Left kidney (tissue), 8 donors: ENCODE measurements at places on chromosomes 6 and 20. TPM values are rescaled to one million over a fixed set of nuclear protein-coding genes. Genes with fewer than 3 reads are reported as not detected.

Gene LY86
- 1.1 TPM for polyA plus RNA-seq

Gene SYS1
- polyA plus RNA-seq, result 31.9 TPM

Gene CLPSL2
- polyA plus RNA-seq, result not detected

DNA sequence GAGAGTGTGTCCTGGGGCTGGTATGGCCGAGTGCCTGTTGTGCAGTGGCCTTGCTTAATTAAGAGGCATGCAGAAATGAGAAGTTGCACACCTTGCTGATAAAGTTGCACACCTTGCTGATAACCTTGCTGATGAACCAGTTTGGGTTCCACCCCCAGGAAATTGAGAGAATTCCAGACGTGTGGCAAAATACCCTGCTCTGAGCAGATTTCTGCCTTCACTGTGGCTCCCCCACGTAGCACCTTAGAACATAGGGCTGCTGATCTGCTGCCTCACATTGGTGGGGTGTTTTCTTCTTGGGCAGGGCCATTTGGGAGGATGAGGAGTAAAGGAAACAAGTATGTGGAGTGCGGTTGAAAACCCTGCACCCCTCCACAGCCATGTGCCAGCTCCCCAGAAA is 22.5 kb upstream of the ADRM1 start:
- no peak for DNase-seq

GRCh38 chr6:33410711-33411631 is at the start of gene PHF1:
PHF1 (plus strand) TSS chr6:33411014; CDS start chr6:33412264, 1,250 bp downstream.
- DNase-seq, result no peak

Gene CLVS2
- polyA plus RNA-seq, result 0.33 TPM

GRCh38 chr6:118704915-118705314 is 53.5 kb upstream of the CEP85L start:
- no peak for DNase-seq

GRCh38 chr6:38789256-38789655 is 74.1 kb downstream of the DNAH8 start:
- DNase-seq, result no peak
